Body of pancreas (tissue), 4 donors: ENCODE measurements at places on chromosomes 11 and 22.

DNA sequence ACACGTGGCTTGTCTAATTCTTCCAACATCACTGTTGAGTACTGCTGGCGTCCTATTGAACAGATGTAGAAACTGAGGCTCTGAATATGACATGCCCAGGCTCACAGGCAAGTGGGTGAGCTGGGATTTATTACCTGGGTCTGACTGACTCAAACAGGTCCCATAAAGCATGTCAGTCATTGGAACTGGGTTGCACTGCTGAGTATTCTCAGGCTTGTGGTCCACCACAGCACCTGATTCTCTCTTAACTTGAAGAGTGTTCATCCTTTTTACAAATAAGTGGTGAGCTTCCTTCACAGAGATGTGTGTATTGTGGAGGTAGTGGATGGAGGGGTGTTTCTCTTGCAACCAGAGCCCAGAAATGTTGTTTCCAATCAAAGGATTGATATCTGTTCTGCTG, 44.5 kb downstream of the SC5D start:
- no peak for DNase-seq
- no peaks in the 10 kb centered on the region for H3K4me1 ChIP-seq
- H3K27ac ChIP-seq = no peak overlapping the region
- no peak overlapping the region for H3K4me3 ChIP-seq
- no peaks in the 10 kb centered on the region for H3K27me3 ChIP-seq

GRCh38 chr11:123069908-123070821, 8.2 kb upstream of the HSPA8 start:
- no peaks in the 10 kb centered on the region for H3K36me3 ChIP-seq
- DNase-seq = no peak
- peaks cover 23% of the 10 kb centered on the region for H3K4me1 ChIP-seq
- H3K4me3 ChIP-seq = no peak overlapping the region
- no peaks in the 10 kb centered on the region for H3K27me3 ChIP-seq

GRCh38 chr22:44648085-44648820, 53.8 kb upstream of the PRR5 start:
- H3K36me3 ChIP-seq = no peaks in the 10 kb centered on the region
- no peak overlapping the region for H3K27ac ChIP-seq
- no peak overlapping the region for H3K4me3 ChIP-seq
- no peak for DNase-seq
- no peaks in the 10 kb centered on the region for H3K4me1 ChIP-seq

- no peak overlapping the region for H3K27ac ChIP-seq
- peak; percentile 16 for DNase-seq
- peaks cover 72% of the 10 kb centered on the region for H3K4me1 ChIP-seq
- H3K36me3 ChIP-seq = no peaks in the 10 kb centered on the region
- H3K4me3 ChIP-seq = no peak overlapping the region
- no peaks in the 10 kb centered on the region for H3K27me3 ChIP-seq
Measured at GRCh38 chr22:49955581-49956417, 4.8 kb upstream of the PIM3 start.

DNA sequence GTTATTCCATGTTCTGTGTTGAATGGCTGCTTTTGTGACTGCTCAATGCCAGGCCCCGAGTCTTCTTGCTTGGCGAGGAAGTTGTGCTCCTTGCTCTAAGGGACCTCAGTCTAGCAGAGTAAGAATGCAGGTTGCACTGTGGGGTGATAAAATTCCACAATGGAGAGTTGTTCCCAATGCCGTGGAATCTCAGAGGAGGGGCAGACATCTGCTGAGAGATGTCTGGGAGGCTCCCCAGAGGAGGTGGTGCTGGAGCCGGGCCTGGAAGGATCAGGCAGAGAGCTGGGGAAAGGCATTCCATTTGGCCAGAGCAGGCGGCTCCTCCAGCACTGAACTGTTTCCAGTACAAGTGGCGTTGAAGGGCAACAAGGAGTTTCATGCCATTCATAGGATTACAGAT, 55.2 kb downstream of the ST3GAL4 start:
- no peak for DNase-seq
- H3K36me3 ChIP-seq = no peaks in the 10 kb centered on the region
- peaks cover under 1% of the 10 kb centered on the region for H3K4me1 ChIP-seq
- no peak overlapping the region for H3K27ac ChIP-seq

DNA sequence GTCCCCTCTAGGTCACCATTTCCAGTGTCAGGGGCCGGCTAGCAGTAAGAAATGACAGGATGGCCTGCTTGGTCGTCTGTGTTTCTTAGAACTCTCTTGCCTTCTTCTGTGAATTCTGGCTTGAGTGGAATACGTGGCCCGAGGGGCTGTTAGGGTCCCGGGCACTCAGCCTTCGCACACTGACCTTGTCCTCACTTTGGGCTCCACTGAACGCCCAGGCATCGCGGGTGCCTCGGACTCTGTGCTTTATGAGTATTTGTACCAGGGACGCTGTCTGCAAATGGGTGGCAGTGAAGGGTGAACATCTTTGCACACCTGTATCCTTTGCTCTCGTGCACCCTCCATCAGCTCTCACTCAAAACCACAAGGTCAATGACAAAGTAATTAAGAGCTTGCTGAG, 123.4 kb upstream of the ANO1 start:
- H3K27me3 ChIP-seq = no peaks in the 10 kb centered on the region
- no peak overlapping the region for H3K4me3 ChIP-seq
- no peaks in the 10 kb centered on the region for H3K4me1 ChIP-seq
- DNase-seq = no peak
- H3K36me3 ChIP-seq = no peaks in the 10 kb centered on the region

GRCh38 chr22:27609451-27609888, 192.1 kb downstream of the MN1 start:
- no peak for DNase-seq
- H3K36me3 ChIP-seq = no peaks in the 10 kb centered on the region
- no peak overlapping the region for H3K4me3 ChIP-seq
- peaks cover 12% of the 10 kb centered on the region for H3K4me1 ChIP-seq

- no peak overlapping the region for H3K4me3 ChIP-seq
- no peaks in the 10 kb centered on the region for H3K27me3 ChIP-seq
- no peaks in the 10 kb centered on the region for H3K36me3 ChIP-seq
Measured at GRCh38 chr11:117902001-117902845, 25.8 kb upstream of the FXYD6 start.

DNA sequence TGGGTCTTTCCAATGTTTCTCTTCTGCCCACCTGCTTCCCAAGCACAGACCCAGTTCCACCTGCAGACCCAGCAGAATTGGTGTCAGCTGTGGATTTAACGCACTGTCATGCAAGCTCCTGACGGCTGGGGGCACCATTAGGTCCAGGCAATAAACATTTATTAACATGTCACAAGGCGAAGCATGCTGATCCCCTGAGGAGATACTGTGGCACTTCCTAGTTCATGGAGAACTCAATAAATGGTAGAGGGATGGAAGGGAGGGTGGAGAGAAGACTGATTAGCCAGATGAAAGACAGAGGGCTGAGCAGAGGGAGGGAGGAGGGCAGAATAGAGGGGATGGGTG, 68.3 kb upstream of the TSPAN18 start:
- no peaks in the 10 kb centered on the region for H3K27me3 ChIP-seq
- H3K36me3 ChIP-seq = no peaks in the 10 kb centered on the region
- DNase-seq = no peak
- H3K4me1 ChIP-seq = no peaks in the 10 kb centered on the region
- H3K27ac ChIP-seq = no peak overlapping the region
- no peak overlapping the region for H3K4me3 ChIP-seq

GRCh38 chr11:118851970-118852369, 31.7 kb upstream of the CXCR5 start:
- H3K4me3 ChIP-seq = no peak overlapping the region
- no peaks in the 10 kb centered on the region for H3K4me1 ChIP-seq
- DNase-seq = no peak
- no peaks in the 10 kb centered on the region for H3K27me3 ChIP-seq
- H3K36me3 ChIP-seq = no peaks in the 10 kb centered on the region
- H3K27ac ChIP-seq = no peak overlapping the region

GRCh38 chr11:126686938-126687337, 313.6 kb downstream of the KIRREL3 start:
- no peak overlapping the region for H3K27ac ChIP-seq
- H3K36me3 ChIP-seq = no peaks in the 10 kb centered on the region
- no peaks in the 10 kb centered on the region for H3K4me1 ChIP-seq
- no peak for DNase-seq
- H3K27me3 ChIP-seq = no peaks in the 10 kb centered on the region

DNA sequence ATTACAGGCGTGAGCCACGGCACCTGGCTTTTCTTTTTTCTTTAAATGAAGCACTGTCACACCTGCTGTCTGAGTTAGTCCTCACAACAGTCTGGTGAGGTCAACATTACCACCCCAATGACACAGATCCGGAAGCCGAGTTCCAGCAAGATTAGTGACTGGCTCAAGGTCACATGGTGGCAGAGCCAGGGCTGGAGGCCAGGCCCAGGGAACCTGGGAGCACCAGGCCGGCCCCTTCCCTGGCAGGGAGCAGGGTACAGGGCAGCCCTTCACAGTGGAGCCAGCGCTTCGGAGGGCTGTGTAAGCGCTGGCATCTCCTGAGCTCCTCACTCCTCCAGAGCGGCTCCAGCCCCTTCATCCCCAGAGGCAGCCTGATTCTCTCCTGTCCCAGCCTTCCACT, 118.7 kb downstream of the ST3GAL4 start:
- peaks cover 12% of the 10 kb centered on the region for H3K4me1 ChIP-seq
- no peak overlapping the region for H3K4me3 ChIP-seq
- H3K27ac ChIP-seq = no peak overlapping the region

- H3K27ac ChIP-seq = no peak overlapping the region
- H3K4me1 ChIP-seq = peaks cover 7% of the 10 kb centered on the region
- H3K36me3 ChIP-seq = no peaks in the 10 kb centered on the region
- no peaks in the 10 kb centered on the region for H3K27me3 ChIP-seq
- DNase-seq = no peak
- no peak overlapping the region for H3K4me3 ChIP-seq
Measured at GRCh38 chr11:34890812-34891211, 25.4 kb downstream of the APIP start.

- DNase-seq = peak; percentile 19
- H3K27me3 ChIP-seq = no peaks in the 10 kb centered on the region
- H3K36me3 ChIP-seq = peaks cover 1% of the 10 kb centered on the region
- peaks cover 11% of the 10 kb centered on the region for H3K4me1 ChIP-seq
- peak overlapping the region; percentile 94 for H3K27ac ChIP-seq
Measured at GRCh38 chr11:44066732-44067141, 667 bp downstream of the ACCS start.

- H3K27ac ChIP-seq = no peak overlapping the region
- no peaks in the 10 kb centered on the region for H3K36me3 ChIP-seq
- no peak for DNase-seq
- H3K4me1 ChIP-seq = no peaks in the 10 kb centered on the region
- H3K4me3 ChIP-seq = no peak overlapping the region
Measured at GRCh38 chr22:34454598-34454997, 534.3 kb upstream of the LARGE1 start.

DNA sequence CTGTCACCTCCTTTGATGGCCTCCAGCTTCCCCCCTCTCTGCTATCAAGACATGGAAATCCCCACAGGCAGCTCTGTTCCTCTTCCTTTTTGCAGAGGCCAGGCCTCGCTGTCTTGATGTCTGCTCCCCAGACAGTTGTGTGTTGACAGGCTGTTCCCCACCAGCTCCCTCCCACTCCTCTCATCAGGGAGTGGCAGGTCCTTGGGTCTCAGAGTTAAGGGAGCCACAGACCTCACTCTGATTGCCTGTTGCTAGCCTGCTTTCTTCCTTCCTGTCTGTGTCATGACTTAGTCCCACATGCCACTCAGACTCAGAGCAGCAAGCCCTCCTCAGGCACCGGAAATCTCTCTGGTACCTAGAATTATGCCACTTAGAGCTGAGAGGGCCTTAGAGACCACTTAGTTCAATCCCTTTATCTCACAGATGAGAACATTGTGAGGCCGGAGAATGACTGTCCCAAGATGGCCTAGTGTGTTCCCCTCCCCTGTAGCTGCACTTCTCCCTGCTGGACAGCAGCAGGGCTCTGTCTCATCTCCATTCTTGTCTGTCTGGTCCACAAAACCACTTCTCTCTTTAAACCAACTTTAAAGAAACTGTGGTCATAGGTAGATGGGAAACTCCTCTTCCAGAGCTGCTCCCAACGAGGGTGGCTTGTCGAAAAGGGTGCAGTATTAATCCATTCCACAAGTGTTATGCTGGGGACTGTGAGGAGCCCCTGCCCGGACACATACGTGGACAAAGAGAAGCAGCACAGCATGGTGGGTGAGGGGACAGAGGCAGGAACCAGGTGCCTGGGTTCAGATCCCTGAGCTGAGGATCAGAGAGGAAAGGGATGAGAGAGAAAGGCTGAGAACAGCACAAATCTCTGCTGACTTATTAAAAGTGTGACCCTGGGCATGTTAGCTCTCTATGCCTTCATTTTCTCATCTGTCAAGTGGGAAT, 4.2 kb downstream of the AMPD3 start:
- H3K27me3 ChIP-seq = no peaks in the 10 kb centered on the region
- H3K4me1 ChIP-seq = no peaks in the 10 kb centered on the region
- no peak for DNase-seq
- no peak overlapping the region for H3K4me3 ChIP-seq
- H3K27ac ChIP-seq = no peak overlapping the region

DNA sequence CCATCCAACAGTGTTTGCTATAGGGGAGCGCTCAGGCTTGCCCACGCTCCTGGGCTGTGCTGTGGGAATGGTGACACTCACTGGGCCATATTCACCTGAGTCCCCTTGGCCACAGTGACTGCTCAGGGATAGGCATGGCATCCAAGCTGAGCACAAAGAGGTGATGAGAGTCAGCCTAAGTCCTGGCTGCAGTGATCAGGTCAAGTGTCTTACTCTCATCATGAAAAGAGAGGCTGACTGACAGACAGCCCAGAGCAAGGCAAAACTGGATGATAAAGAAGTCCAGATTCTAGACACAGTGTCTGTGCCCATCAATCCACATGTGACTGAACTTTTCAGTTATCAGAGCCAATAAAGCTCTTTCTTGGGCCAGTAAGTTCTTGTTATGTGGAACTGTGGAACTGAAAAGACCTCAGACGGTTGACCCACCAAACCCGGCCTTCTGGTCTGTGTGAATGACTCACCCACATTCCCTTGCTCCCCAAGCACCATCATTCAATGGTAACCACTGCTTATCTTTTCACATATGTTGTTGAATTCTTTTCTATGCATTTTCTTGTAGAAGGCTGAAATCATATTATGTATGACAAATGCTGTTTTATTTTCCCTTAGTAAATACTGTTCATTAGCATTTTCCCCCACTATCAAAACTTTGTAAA, 43.2 kb upstream of the YPEL1 start:
- no peaks in the 10 kb centered on the region for H3K27me3 ChIP-seq
- no peak overlapping the region for H3K4me3 ChIP-seq
- H3K4me1 ChIP-seq = peaks cover 4% of the 10 kb centered on the region

DNA sequence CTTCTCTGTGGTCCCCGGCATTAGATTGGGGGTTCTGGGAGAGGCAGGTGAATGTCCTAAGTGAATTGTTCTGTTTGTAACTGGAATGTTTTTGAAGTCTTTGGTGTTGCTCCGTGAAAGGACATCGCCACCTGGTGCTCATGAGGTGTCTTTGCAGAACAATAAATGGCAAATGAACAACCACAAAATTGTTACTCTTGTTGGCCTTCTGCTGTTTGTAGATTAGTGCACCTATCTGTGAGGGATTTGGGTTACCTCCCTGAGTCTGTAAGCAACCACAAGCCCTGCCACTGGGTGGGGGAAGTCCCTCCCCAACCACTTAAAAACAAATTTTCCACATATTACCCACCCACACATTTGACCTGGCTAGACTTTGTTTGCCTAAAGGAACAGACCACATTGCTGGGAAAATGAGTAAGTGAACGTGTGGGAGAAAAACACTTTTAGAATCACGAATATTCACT, 4.7 kb downstream of the MPEG1 start:
- H3K36me3 ChIP-seq = no peaks in the 10 kb centered on the region
- peaks cover 12% of the 10 kb centered on the region for H3K4me1 ChIP-seq
- peak; percentile 43 for DNase-seq
